ENCODE measurements at places on chromosomes 6 and 20. TPM values are rescaled to one million over a fixed set of nuclear protein-coding genes. Genes with fewer than 3 reads are reported as not detected.

GINS1 gene
- total RNA-seq: 68.4 TPM

BANF2 gene
- not detected for total RNA-seq

NRN1 gene
- 0.26 TPM for total RNA-seq

SLC24A3 gene
- 6.2 TPM for total RNA-seq

TMEM244 gene
- not detected for total RNA-seq

FAM50B gene
- total RNA-seq: 3.1 TPM

PRND gene
- total RNA-seq: 0.11 TPM

SLC22A1 gene
- total RNA-seq: 0.45 TPM

HRH3 gene
- total RNA-seq: 4.5 TPM

EYS gene
- total RNA-seq: not detected

HLA-F gene
- 9.6 TPM for total RNA-seq

TDRD6 gene
- total RNA-seq: not detected

WFDC5 gene
- total RNA-seq: not detected

GABRR2 gene
- not detected for total RNA-seq

OGFRL1 gene
- total RNA-seq: 9.0 TPM

SIRPA gene
- total RNA-seq: 4.4 TPM

NDRG3 gene
- 32.3 TPM for total RNA-seq

TBCC gene
- 27.3 TPM for total RNA-seq

RAB44 gene
- not detected for total RNA-seq

PI3 gene
- total RNA-seq: not detected

OARD1 gene
- total RNA-seq: 35.8 TPM

STAU1 gene
- total RNA-seq: 107 TPM

GSTA2 gene
- not detected for total RNA-seq

PEX7 gene
- 6.4 TPM for total RNA-seq

C6orf52 gene
- total RNA-seq: 1.5 TPM

PRR18 gene
- 0.23 TPM for total RNA-seq

CST4 gene
- not detected for total RNA-seq

AVP gene
- not detected for total RNA-seq

HSPA12B gene
- 4.9 TPM for total RNA-seq

ADGRB3 gene
- total RNA-seq: 1.2 TPM

NECAB3 gene
- total RNA-seq: 19.7 TPM

PTCHD4 gene
- total RNA-seq: 0.33 TPM

PKIB gene
- 73.3 TPM for total RNA-seq

TLDC2 gene
- 0.34 TPM for total RNA-seq

EPPIN gene
- not detected for total RNA-seq

COX4I2 gene
- total RNA-seq: not detected

RTF2 gene
- 51.4 TPM for total RNA-seq

OR2J3 gene
- not detected for total RNA-seq

C6orf58 gene
- not detected for total RNA-seq

C6orf15 gene
- not detected for total RNA-seq

TUBB1 gene
- total RNA-seq: not detected

PSMF1 gene
- total RNA-seq: 118 TPM

ZFP64 gene
- total RNA-seq: 26.2 TPM

FAM83C gene
- not detected for total RNA-seq

All from H1 (cell line).